ENCODE measurements at places on chromosomes 13 and 19. TPM values are rescaled to one million over a fixed set of nuclear protein-coding genes. Genes with fewer than 3 reads are reported as not detected.

- no peak for DNase-seq
- no peaks in the 10 kb centered on the region for H3K4me1 ChIP-seq
- H3K27me3 ChIP-seq, result no peaks in the 10 kb centered on the region
- 0 out of 2 replicates have a peak, but pooled peaks cover 2% of the 10 kb centered on the region for H3K36me3 ChIP-seq
Observed at GRCh38 chr19:36392916-36393673, 14.1 kb upstream of the ZFP14 start.

DNA sequence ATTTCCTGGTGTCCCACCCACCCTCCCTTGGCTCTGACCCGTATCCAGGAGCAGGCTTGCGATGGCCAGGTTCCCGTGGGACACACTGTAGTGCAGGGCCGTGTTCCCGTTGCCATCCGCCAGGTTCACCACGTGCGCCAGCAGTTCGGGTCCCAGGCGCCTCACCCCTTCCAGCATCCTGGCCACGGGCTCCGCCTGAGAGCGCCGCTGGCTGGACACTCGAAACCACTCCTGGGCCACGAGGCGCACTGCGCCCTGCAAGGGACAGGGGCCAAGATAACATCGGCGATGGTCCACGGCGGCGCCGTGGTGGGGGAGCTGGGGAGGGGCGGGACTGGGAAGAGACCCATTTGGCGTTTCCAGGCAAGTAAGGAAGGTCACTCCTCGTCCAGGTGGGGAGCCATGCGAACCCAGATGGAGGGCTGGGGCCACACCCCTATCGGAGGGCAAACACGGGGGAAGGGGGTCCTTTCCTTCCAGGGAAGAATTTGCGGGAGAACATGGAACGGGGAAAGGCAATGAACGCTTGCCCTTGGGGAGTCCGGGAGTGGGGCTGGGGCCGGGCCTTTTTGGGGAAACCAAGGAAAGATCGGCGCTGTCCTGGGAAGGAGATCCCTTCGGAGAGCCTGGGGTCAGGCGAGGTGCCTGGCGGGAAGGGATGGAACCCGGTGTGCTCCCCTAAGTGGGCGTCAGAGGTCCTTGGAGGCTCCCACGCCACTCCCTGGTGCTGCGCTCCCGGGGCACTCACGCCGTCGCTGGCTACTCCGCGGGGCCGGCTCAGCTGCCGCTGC, 9.9 kb downstream of the KANK3 start:
- H3K27me3 ChIP-seq, result no peaks in the 10 kb centered on the region
- H3K4me3 ChIP-seq, result no peak overlapping the region
- no peaks in the 10 kb centered on the region for H3K36me3 ChIP-seq
- DNase-seq, result no peak

DNA sequence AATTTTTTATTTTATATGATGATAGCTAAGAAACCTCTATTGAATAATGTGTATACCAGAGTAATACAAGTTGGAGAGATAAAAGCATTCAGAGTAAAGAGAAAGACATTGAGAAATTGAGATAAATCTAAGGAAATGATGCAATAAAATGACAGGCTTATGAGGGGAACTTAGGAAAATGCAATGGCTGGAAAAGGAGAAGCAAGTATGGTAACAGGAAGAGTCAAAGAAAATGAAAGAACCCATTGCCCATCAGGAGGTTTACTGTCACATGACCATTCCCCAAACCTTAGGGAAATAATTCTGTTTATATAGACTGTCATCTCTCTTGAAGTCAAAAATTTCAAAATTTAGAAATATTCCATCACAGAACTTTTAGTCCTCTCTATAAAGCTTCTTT, 808.0 kb upstream of the PRR20A start:
- no peaks in the 10 kb centered on the region for H3K27me3 ChIP-seq
- no peak overlapping the region for H3K27ac ChIP-seq
- no peaks in the 10 kb centered on the region for H3K4me1 ChIP-seq
- DNase-seq, result no peak
- H3K36me3 ChIP-seq, result no peaks in the 10 kb centered on the region

- DNase-seq, result no peak
- H3K36me3 ChIP-seq, result no peaks in the 10 kb centered on the region
- no peaks in the 10 kb centered on the region for H3K4me1 ChIP-seq
- H3K4me3 ChIP-seq, result no peak overlapping the region
- no peak overlapping the region for H3K27ac ChIP-seq
Observed at GRCh38 chr13:58085819-58086218, 454.3 kb downstream of the PCDH17 start.

DNA sequence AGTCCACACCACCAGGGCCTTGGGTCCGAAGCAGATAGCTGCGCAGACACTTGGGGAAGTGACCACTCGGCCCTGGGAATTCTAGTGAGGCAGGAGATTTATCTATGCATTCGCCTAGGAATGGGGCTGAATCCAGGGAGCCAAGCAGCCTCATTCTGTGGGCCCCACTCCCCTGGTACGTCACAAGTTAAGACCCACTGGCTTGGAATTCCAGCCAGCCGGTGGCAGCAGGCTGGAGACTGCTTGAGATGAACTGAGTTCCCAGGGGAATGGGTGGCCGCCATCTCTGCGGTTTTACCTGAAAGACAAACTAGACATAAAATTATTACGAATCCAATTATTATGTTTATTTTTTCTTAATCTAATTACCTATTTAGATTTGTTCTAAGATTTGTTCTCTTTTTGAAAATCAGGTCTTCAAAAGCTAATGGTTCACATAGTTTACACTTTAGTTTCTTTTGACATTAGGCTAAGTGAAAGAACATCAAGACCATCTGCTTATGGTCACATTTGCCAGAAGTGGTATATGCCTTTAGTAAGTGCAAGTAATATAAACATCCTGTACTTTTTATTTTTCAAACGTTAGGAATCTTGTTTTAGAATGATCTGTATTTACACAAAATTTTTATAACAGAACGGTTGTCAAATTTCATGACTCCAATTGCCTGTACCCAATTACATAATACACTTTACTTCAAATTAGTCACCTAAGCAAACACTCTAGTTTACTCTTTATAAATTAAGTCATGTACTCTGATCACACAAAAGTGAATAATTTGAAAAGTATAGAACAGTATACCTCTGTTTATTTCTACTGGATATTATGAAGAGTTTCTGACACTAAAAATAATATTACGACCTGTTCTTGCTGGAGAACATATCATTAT, 74.4 kb downstream of the SLITRK6 start:
- peak; percentile 15 for DNase-seq
- no peaks in the 10 kb centered on the region for H3K36me3 ChIP-seq
- no peaks in the 10 kb centered on the region for H3K4me1 ChIP-seq
- H3K27ac ChIP-seq, result no peak overlapping the region
- no peaks in the 10 kb centered on the region for H3K27me3 ChIP-seq
- H3K4me3 ChIP-seq, result no peak overlapping the region

Gene SIGLEC12
- not detected for total RNA-seq

All from Panc1 (cell line).